ENCODE measurements at places on chromosomes 13 and 19.

- no peak overlapping the region for H3K4me3 ChIP-seq
- peaks cover 4% of the 10 kb centered on the region for H3K27me3 ChIP-seq
- H3K4me1 ChIP-seq = peaks cover 4% of the 10 kb centered on the region
- no peak for DNase-seq
- H3K36me3 ChIP-seq = no peaks in the 10 kb centered on the region
These were observed 15.8 kb downstream of the ARRDC2 start for GRCh38 chr19:18023622-18024251.

GRCh38 chr13:39998166-39998565 is 342.7 kb downstream of the COG6 start:
- DNase-seq = no peak
- no peaks in the 10 kb centered on the region for H3K36me3 ChIP-seq
- H3K27ac ChIP-seq = no peak overlapping the region
- H3K4me3 ChIP-seq = no peak overlapping the region
- no peaks in the 10 kb centered on the region for H3K27me3 ChIP-seq

GRCh38 chr19:7363225-7363624 is 14.5 kb downstream of the ARHGEF18 start:
- H3K27ac ChIP-seq = no peak overlapping the region
- no peak for DNase-seq
- H3K36me3 ChIP-seq = no peaks in the 10 kb centered on the region
- H3K4me3 ChIP-seq = no peak overlapping the region

DNA sequence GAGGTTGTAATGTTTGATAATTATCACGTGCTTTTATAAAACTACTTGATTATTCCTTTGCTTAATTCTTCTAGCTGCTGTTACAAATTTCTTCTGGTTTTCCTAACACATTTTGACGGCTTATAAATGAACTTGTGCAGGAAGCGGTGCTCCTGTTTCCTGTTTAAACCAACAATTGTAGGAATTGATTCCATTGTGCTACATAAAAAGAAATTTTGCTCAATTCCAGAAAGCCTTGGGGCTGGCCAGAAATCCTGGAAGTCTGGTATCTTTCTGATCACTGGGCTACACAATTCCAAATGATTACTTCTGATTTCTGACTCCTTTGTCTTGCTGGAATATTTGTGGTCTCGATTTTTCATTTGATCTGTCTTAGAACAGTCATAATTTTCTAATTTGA is 14.9 kb downstream of the RFC3 start:
- H3K36me3 ChIP-seq = peaks cover 20% of the 10 kb centered on the region
- no peak for DNase-seq
- no peaks in the 10 kb centered on the region for H3K4me1 ChIP-seq
- no peaks in the 10 kb centered on the region for H3K27me3 ChIP-seq
- H3K27ac ChIP-seq = no peak overlapping the region

Data from type B pancreatic cell (in vitro differentiated cells).